ENCODE measurements at places on chromosomes 4 and X. TPM values are rescaled to one million over a fixed set of nuclear protein-coding genes. Genes with fewer than 3 reads are reported as not detected.

GRCh38 chrX:53190363-53190960, 34.5 kb downstream of the KDM5C start:
- DNase-seq, result no peak

DNA sequence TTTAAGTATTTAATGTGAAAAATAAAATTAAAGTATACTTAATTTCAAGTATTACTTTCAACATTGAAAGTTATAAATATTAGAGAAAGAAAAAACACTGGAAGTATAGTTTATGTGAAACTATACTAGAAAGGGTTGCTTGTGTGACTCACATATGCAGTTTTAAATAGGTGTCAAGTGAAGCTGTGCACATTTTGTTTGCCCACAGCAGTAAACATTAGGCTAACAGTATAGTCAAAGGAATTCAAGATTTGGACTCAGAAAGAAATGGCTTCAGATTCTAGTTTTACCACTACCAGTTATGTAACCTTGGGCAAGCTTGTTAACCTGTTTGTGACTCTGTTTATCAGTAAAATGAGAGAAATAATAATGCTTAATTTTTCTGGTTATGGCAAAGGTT, 148.2 kb downstream of the FAM47B start:
- no peak for DNase-seq

Gene ARHGAP10
- 3.0 TPM for total RNA-seq

Gene NUDT11
- 0.78 TPM for total RNA-seq
